Immature natural killer cell (primary cell): ENCODE measurements at places on chromosomes 6 and 20. TPM values are rescaled to one million over a fixed set of nuclear protein-coding genes. Genes with fewer than 3 reads are reported as not detected.

DNA sequence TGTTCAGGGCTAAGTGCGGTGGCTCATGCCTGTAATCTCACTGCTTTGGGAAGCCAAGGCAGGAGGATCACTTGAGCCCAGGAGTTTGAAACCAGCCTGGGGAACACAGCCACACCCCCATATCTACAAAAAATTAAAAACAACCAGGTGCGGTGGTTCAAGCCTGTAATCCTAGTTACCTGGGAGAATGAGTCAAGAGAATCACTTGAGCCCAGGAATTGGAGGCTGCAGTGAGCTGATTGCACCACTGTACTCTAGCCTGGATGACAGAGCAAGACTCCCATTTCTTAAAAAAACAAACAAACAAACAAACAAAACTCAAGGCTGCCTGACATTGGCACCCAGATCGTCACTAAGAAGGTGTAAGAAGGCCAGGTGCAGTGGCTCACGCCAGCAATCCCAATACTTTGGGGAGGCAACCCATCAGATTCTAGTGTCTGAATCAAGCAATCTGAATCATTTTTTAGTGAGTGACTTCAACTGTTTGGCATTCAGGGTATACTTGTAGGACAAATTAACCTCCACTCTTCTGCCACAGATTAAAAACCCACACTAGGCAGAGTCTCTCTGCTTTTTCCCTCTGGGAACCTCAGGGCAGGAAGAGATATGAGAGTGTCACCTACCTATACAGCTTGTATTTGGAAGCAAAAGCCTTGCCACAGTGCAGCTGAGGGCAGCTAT lies 6.1 kb downstream of the PLAGL2 start:
- no peak overlapping the region for H3K4me3 ChIP-seq
- peaks cover 48% of the 10 kb centered on the region for H3K4me1 ChIP-seq
- no peaks in the 10 kb centered on the region for H3K36me3 ChIP-seq
- no peak overlapping the region for H3K27ac ChIP-seq

GRCh38 chr6:123214433-123214832 lies 218.4 kb downstream of the CLVS2 start:
- no peak for DNase-seq
- no peak overlapping the region for H3K4me3 ChIP-seq
- no peaks in the 10 kb centered on the region for H3K36me3 ChIP-seq
- no peak overlapping the region for H3K27ac ChIP-seq

DNA sequence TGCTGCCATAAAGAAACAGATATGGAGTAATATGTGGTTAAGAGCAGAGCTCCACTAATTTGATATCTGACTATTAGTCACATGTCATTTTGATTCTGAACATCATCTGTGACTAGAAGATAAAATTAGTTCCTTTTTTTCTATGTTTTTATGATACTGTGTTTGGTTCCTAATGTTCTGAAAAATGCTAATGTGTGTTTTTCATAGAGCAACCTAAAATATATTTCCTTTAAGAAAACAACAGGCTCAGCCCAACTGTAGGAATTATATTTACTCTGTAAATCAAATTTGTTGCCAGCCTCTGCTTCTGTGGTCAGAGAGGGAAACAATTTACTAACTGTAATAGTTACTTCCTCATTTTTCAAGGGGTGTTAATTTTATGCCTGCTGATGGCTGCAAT lies 33.3 kb upstream of the TXLNB start:
- DNase-seq: peak; percentile 12
- peaks cover 9% of the 10 kb centered on the region for H3K27me3 ChIP-seq
- peak overlapping the region; percentile 22 for H3K4me3 ChIP-seq
- H3K36me3 ChIP-seq: peaks cover 4% of the 10 kb centered on the region

GRCh38 chr20:60652615-60653014 lies 599.4 kb upstream of the CDH4 start:
- H3K27me3 ChIP-seq: peaks cover 4% of the 10 kb centered on the region
- no peak overlapping the region for H3K27ac ChIP-seq
- no peak overlapping the region for H3K4me3 ChIP-seq
- no peaks in the 10 kb centered on the region for H3K4me1 ChIP-seq
- no peaks in the 10 kb centered on the region for H3K36me3 ChIP-seq
- DNase-seq: no peak

- H3K36me3 ChIP-seq: no peaks in the 10 kb centered on the region
- H3K27ac ChIP-seq: no peak overlapping the region
- no peaks in the 10 kb centered on the region for H3K4me1 ChIP-seq
- no peak for DNase-seq
- no peak overlapping the region for H3K4me3 ChIP-seq
These were observed 41.0 kb upstream of the GLP1R start for GRCh38 chr6:39007575-39007974.

DNA sequence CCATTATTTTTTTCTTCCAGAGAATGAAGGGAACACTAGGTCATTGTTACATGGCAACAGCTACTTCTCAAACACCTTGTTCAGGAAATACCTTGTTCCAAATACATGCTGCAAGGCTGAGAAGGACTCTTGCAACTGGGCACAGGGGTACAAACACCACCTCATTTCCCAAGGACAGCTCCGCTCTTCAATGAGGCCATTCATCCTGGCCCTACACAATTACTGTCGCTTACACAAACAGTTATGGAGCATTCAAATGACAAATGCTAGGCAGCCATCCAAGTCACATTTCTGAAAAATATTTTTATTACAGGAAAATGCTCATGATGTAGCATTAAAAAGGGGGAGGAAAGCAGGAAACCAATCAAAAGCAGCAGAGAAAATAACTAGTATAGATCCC lies 611.9 kb downstream of the DHX35 start:
- H3K4me3 ChIP-seq: no peak overlapping the region
- H3K36me3 ChIP-seq: peaks cover 3% of the 10 kb centered on the region
- H3K27ac ChIP-seq: no peak overlapping the region
- no peaks in the 10 kb centered on the region for H3K4me1 ChIP-seq

Gene DOK5
- not detected for polyA plus RNA-seq

- H3K27ac ChIP-seq: no peak overlapping the region
- no peak for DNase-seq
These were observed 99.7 kb upstream of the HIVEP1 start for GRCh38 chr6:11912420-11912819.

DNA sequence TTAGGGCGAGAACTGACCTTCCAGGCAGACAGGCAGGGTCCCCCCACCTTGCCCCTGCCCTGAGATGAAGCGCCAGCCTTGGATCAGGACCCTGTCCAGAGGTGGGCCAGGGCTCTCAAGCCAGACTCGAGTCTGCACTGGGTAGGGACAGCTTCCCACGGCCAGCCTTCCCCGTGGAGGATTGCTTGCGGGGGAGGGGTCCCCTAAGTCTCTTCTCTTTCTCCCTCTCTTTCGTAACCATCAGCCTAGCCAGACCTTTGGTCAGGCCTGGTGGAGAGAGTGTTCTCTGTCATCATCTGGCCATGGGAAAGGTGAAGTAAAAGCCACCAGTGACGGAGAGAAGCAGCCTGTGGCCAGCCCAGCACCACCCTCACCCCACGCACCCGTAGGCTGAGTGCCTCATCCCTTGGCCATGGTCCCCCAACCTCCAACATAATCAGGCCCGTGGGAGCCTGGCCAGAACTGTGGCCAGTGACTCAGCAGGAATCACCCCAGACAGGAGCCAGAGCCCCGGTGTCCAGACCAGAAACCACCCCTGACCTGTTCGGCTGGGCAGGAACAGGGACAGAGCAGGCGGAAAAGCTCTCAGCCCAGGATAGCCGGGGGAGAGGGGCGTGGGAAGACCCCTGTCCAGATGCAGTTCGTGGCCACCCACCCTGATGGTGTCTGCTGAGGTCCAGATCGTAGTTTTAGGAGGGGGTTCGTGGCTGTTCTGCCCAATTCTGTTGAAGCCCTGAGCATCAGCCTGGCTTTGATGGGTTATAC lies 47.1 kb downstream of the SNAI1 start:
- H3K27me3 ChIP-seq: no peaks in the 10 kb centered on the region
- no peak overlapping the region for H3K4me3 ChIP-seq
- H3K36me3 ChIP-seq: no peaks in the 10 kb centered on the region

DNA sequence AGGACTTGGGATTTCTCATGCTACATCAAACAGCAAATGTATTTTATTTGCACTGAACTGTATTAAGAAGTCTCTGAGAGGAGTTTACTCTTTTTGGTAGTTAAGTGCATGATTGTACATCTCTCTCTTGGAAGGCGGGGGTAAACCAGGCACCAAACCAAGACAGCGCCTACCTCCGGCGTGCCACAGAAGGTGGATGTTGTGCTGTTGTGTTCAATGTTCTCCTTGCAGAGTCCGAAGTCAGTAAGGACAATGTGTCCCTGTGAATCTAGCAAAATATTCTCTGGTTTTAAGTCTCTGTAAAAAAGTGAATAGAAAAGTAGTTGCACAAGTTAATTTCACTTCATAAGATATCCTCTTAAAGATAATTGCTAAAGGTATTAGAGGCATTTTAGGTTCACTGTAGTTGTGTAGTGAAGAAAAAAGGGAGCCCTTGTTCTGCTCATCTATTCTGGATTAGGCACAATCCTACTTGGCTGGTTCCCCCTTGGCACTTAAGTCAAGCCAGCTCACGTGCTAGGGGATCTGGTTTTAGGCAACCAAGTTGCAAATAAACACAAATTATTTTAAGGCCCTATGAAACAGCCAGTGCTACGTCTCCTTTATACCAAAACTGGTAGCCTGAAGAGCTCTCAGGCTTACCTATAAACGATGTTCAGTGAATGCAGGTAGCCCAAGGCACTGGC lies 119.7 kb upstream of the SLC2A12 start:
- H3K4me1 ChIP-seq: peaks cover 31% of the 10 kb centered on the region
- no peaks in the 10 kb centered on the region for H3K36me3 ChIP-seq
- peaks cover 3% of the 10 kb centered on the region for H3K27me3 ChIP-seq
- no peak for DNase-seq
- H3K27ac ChIP-seq: no peak overlapping the region
- H3K4me3 ChIP-seq: peak overlapping the region; percentile 2

DNA sequence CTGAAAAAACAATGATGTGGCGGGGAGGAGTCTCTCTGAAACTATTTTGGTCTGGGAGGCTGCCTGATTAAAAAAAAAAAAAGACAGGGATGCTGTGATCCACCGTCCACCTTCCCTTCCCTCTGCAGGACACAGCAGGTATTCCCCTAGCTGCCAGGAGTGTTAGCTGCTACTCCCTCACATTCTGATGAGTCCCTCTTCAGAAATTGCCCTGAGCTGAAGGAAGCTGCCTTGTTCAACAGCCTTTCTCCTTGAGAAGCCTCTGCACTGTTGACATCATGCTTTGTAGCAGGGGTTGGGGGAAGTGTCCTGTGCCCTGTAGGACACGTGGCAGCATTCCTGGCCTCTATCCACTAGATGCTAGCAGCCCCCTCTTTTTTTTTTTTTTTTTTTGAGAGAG lies 71.7 kb upstream of the ZMYND8 start:
- H3K4me3 ChIP-seq: no peak overlapping the region
- H3K4me1 ChIP-seq: no peaks in the 10 kb centered on the region
- no peaks in the 10 kb centered on the region for H3K27me3 ChIP-seq
- H3K27ac ChIP-seq: no peak overlapping the region
- H3K36me3 ChIP-seq: no peaks in the 10 kb centered on the region

GRCh38 chr6:572596-573265 lies 84.2 kb downstream of the HUS1B start:
- H3K27ac ChIP-seq: no peak overlapping the region
- peaks cover 32% of the 10 kb centered on the region for H3K36me3 ChIP-seq
- H3K27me3 ChIP-seq: no peaks in the 10 kb centered on the region
- H3K4me3 ChIP-seq: no peak overlapping the region
- DNase-seq: no peak
- no peaks in the 10 kb centered on the region for H3K4me1 ChIP-seq

- DNase-seq: no peak
- no peak overlapping the region for H3K4me3 ChIP-seq
- H3K4me1 ChIP-seq: no peaks in the 10 kb centered on the region
These were observed 9.1 kb downstream of the CHRNA4 start for GRCh38 chr20:63351811-63352591.

DNA sequence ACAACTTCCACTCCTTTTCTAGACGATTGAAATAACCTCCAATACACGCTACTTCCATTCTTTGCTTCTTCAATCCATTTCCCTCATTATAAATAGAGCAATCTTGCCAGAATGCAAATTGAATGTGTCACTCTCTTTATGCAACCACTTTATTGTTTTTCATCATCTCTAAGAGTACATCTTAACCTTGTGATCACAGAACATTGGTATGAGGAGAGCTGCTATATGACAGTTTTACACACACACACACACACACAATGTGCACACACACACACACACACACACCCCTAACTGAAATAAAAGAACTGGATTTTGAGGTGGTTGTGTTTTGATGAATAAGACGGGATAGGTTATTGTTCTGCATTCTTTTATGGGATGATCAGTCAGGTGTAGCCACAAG lies 187.0 kb downstream of the HDGFL1 start:
- H3K27ac ChIP-seq: no peak overlapping the region
- no peak overlapping the region for H3K4me3 ChIP-seq
- no peaks in the 10 kb centered on the region for H3K27me3 ChIP-seq
- DNase-seq: no peak

DNA sequence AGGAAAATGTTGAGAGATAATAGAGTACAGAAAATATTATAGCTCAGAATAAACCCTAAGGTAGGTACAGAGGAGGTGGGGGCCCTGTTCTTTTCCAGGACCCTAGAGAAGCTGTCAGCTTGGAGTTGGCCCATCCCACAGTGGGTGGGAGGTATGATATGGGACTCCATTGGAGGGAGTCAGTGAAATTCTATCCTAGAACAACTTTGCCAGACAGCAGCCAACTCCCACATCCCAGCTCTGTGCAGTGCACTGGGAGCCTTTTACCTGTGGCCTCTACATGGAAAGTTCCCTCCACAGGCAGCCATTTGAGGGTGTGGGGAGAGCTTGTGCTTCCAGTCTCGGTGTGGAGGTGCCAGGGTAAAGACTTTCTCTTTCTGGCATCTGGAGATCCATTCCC lies 36.8 kb upstream of the CLIC5 start:
- no peak overlapping the region for H3K4me3 ChIP-seq
- no peak overlapping the region for H3K27ac ChIP-seq
- no peak for DNase-seq

- no peak overlapping the region for H3K4me3 ChIP-seq
- no peaks in the 10 kb centered on the region for H3K27me3 ChIP-seq
- DNase-seq: no peak
- peaks cover 6% of the 10 kb centered on the region for H3K36me3 ChIP-seq
These were observed 39.0 kb upstream of the PLN start for GRCh38 chr6:118509009-118509617.

DNA sequence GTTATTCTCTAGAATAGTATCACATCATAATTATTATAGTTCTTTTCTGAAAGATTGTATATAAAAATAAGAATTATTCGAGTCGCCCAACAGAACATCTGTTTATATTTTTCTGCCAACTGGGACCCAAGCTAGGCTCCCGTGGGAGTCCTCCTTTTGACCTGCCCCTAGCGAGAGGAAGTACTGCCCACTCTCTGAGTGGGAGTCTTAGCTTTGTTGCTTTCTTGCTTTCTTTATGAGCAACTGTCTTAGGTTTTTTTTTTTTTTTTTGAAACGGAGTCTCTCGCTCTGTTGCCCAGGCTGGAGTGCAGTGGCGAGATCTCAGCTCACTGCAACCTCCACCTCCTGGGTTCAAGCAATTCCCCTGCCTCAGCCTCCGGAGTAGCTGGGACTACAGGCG lies 202.0 kb upstream of the ZNF184 start:
- peaks cover 32% of the 10 kb centered on the region for H3K4me1 ChIP-seq
- H3K27ac ChIP-seq: no peak overlapping the region
- no peak overlapping the region for H3K4me3 ChIP-seq
- DNase-seq: no peak
- H3K36me3 ChIP-seq: peaks cover 4% of the 10 kb centered on the region

Gene RBM39
- 142 TPM for polyA plus RNA-seq

Gene MYT1
- polyA plus RNA-seq: not detected

GRCh38 chr20:46307139-46307998 lies 929 bp downstream of the CDH22 start:
- peaks cover 11% of the 10 kb centered on the region for H3K4me1 ChIP-seq
- peaks cover 13% of the 10 kb centered on the region for H3K27me3 ChIP-seq
- peak; percentile 57 for DNase-seq
- H3K27ac ChIP-seq: no peak overlapping the region

Gene CRISP2
- not detected for polyA plus RNA-seq
